ENCODE measurements at places on chromosomes 13 and 19.

DNA sequence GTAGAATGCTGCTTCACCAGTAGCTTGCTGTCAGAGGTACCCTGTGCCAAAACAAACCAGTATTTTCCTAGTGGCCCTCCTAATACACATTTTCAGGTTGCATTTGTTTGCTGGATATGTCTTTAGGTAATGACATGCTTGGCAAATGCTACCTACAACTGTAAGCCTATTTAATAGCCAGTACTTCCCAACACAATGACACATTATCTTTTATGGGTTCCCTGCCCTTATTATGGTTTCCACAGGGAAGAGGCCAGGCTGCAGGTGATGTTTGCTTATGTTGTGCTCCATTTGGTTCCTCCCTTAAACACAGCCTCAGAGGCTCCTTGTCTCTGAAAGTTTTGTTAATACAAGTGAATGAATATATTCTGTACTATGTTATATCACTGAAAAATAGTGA, 24.7 kb downstream of the FRY start:
- no peak for DNase-seq

DNA sequence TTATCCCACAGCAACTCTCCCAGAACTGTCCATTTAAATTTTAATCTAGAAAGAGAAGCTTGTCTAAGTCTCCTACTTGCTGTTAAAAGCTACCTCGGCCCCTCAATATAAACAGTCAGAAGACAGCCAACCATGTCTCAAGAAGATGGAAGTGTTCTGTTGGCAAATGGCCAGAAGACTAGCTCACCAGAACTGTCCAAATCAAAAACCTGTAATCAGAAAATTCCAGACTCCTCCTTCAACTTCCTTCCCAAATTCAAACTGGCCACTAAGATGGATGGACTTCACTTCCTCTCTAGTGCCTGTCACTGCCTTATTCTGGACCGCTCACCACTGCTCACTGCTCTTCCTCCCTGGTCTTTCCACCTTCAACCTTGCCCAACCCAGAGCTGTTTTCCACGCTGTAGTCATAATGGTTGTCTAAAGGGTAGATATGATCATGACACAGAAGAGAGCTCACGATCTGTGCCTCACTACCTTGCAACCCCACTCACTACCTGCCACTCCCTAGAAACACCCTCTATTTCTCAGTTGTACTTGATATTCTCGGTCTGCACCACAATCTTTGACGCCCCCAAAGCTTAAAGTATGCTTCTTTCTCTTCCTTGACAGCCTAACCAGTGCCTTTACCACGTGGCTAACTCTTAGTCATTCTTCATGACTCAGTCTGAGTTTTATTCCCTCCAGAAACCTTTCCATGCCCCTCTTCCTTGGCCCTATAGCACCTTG, 9.2 kb downstream of the FGF14 start:
- no peak for DNase-seq

GRCh38 chr19:19169236-19170052, 619 bp downstream of the MEF2B start:
- no peak for DNase-seq

- no peak for DNase-seq
These were observed at the start of gene ADGRE3 for GRCh38 chr19:14674764-14675163. TSS of gene ADGRE3 (minus strand) at chr19:14674844. CDS start at chr19:14674770, 74 bp downstream.

GRCh38 chr13:32911506-32911905, 104.7 kb upstream of the KL start:
- DNase-seq = no peak

- no peak for DNase-seq
These were observed 26.9 kb downstream of the SLITRK6 start for GRCh38 chr13:85772367-85772766.

- DNase-seq = no peak
These were observed 258.5 kb downstream of the DLEU7 start for GRCh38 chr13:50584856-50585580.

DNA sequence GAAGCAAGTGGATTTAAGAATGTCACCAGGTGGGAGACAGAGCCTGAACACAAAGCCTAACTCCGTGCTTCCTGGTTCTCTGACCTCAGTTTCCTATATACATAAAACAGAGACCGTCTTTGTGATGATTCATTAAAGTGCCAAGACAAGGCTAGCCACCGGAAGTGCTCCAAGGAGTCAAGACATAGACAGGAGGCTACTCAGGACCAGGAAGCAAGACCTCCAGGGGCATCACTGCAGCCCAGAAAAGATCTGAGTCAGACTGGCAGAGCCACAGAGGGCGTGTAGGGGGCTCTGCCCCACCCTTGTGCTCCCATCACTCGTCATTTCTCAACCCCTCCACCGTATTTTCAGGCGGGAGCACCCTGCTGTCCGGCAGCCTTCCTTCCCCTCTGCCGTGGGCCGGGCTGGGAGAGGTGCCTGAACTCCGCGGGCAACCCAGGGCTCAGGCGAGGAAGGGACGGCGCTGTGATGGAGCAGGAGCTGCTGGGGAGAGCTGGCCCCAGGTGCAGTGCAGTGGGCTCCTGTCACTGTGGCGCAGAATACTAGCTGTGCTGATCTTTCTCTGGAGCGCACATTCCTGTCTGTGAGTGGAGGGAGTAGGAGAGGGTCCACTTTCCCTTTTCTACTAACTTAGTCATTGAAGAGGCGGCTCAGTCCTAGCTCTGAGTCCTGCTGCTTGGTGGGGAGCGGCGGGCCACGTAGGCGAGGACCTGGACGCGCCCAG, 134.7 kb upstream of the GPR12 start:
- DNase-seq = no peak

GRCh38 chr13:59829690-59830089, 334.0 kb downstream of the DIAPH3 start:
- DNase-seq = no peak

DNA sequence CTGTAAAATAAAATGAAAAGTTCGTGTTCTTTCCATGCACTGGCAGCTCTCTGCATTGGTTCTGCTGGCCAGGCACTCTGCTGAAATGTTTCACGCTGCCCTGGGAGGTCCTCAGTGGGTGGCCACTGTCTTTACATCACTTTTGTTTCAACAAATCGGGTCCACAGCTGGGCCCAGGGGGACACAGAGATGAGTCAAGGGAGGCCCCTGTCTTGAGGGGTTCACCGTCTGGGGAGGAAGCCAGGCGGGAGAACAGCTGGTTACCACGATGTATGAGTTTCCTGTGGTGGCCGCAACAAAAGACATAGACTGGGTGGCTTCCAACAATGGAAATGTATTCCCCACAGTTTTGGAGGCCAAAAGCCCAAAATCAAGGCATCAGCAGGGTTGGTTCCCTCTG, 5.1 kb upstream of the KLF2 start:
- DNase-seq = no peak

DNA sequence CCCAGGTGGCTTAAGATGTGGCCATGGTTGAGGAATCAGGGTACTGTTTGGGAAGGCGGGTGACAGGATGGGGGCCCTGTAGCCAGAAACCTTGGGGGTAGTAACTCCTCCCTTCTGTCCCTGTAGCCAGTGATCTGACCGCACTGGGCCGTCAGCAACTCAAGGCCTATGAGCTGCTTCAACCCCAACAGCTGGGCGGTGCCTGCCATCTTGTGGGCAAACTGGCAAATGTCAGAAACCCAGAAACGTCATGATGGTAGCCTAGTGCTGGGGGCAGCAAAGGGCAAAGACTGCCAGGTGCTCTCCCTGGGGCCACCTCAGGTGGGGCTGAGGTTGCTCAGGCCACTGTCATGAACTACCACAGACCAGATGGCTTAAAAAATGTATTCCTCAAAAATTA, 3.5 kb downstream of the COPE start:
- no peak for DNase-seq

DNA sequence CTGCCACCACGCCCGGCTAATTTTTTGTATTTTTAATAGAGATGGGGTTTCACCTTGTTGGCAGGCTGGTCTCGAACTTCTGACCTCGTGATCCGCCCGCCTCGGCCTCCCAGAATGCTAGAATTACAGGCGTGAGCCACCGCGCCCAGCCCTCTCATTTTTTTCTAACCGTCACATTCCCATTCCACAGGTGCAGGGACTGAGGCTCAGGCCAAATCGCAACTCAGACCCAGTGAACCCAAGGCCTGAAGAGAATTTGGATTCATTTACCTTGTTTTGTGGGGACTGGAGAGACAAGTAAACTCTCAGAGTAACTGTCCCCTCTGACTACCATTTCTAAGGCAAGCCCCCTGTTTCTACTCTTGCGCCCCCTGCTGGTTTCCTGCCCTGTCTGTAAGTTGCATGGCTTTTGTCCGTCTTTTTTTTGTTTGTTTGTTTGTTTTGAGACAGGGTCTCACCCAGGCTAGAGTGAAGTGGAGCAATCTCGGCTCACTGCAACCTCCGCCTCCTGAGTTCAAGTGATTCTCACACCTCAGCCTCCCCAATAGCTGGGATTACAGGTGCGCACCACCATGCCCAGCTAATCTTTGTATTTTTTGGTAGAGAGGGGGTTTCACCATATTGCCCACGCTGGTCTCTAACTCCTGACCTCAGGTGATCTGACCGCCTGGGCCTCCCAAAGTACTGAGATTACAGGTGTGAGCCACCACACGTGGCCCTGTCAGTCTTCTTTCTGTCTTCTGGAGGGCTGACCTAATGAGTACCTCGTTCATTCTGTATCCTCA, 2.3 kb upstream of the STRN4 start:
- DNase-seq = peak; percentile 59

DNA sequence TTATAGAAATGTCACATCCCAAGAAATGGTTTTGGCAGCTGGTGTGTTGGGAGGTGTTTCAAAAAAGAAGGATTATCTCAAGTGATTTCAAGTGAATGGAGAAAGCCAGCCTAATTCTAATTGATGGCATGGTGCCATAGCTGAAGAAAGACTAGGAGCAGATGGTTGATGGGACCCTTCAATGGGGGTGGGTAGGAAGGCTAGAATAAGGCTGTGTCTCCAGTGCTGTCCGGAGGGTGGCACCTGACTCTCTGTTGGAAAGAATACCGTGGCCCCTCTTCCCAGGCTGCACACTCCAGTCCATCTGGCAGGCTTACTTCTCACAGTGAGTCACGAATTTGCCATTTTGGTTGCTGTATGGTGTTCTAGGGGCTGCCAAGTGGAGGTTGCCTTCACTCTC, 51.0 kb upstream of the GPR12 start:
- DNase-seq = no peak

DNA sequence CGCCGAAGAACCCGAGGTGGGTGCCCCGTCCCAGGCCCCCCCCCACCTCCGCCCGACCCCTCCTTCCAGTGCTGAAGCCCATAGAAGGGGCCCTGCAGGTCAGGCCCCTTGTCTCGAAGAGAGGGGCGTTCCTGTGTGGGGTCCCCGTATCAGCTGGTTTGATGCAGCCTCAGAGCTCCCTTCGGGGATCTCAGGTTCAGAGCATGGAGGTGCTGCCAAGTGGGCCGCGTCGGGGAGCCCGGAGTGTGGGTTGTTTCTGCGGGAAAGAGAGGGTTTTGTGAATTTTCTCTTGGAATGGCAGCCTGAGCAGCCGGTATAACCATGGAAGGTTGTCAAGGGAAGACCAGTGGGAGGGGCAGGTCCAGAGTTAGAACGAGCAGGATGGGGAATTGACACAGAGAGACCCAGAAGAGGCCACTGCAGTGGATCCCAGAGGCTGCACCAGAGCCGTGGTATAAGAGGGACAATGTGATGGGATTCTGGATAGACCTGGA, 384 bp downstream of the TRAPPC2B start:
- DNase-seq = no peak

DNA sequence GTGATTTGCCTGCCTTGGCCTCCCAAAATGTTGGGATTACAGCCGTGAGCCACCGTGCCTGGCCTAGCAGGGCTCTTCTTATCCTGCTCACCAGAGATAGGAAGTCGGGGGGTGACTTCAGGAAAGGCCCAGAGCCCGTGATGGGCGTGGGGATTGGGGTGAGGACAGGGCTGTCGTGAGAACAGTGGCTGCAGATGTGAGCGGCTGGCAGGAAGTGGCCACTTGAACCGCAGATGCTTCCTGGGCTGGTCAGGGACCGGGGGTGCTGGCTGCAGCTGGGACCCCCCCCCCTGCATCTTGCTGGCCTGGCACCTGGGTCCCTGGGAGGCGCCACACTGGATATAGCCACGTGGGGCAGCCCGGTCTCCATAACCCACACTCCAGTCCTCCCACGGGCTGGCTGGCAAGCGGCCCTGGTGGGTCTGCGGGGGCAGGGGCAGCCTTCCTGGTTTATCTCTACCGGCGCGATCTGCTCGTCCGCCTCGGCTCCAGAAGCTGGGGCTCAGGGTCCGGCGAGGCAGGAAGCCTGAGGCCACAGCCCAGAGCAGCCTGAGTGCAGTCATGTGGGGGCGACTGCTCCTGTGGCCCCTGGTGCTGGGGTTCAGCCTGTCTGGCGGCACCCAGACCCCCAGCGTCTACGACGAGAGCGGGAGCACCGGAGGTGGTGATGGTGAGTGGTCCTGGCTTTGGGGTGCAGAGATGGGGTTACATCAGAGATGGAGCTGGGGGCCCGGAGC, at the start of gene F2RL3:
F2RL3 (plus strand) TSS at position 371 of the 737 bp plus-strand sequence; CDS start at position 562, 191 bp downstream.
- peak; percentile 58 for DNase-seq

DNA sequence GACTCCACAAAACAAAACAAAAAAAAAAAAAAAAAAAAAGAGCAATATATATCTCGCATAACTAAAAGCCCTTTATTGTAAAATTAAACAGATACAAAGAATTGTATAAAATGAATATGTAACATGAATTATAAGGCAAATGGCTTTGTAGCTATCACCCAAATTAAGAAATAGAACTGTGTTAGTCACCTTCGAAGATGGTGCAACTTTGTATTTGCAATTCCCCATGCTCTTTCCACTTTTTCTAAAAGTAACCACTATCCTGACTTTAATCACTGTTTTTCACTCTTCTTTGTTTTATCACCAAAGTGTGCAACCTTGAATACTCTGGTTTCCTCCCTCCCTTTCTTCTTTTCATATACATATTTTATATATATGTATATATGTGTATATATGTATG, 57.1 kb upstream of the HTR2A start:
- DNase-seq = no peak

- DNase-seq = no peak
These were observed 39.6 kb downstream of the SHISA2 start for GRCh38 chr13:26011996-26012821.

DNA sequence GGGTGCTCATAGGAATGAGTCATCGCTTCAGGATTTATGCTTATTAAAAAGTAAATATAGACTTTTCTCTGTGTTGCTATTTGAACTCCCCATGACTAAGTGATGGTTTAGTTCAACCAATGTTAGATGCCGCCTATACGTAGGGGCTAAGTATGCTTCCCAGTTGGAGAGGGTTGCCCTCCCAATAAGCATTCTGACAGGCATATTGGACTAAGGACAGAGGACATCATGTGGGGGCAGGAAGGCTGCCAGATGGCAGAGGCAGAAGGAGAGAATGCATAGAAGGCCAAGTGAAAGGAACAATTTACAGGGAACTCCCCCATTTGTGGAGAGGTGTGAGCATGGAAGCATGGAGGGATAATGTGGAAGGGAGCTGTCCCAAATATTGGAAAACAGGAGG, 318.4 kb upstream of the OBI1 start:
- DNase-seq = no peak

GRCh38 chr13:83853771-83854170, 28.5 kb downstream of the SLITRK1 start:
- no peak for DNase-seq

- no peak for DNase-seq
These were observed 14.1 kb downstream of the SHANK1 start for GRCh38 chr19:50705422-50706019.

DNA sequence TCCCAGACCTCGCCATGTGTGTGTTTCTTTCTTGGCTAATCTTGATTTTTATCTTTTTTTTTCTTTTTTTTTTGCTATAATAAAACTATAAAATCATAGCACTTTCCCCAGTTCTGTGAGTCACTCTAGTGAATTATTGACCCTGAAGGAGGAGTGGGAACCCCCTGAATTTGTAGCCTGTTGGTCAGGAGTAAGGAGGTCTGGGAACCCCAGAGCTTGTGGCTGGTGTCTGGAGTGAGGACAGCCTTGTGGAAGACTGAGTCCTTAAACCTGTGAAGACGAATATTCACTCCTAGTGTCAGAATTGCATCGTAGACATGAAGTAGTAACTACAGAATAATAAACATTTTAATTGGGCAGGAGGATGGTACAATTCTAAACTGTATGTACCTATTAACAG, 7.4 kb downstream of the EID2B start:
- no peak for DNase-seq
